ENCODE measurements at places on chromosomes 4 and X.
A peak's percentile ranks its signal among the peaks of the same experiment; 100 is the strongest.

DNA sequence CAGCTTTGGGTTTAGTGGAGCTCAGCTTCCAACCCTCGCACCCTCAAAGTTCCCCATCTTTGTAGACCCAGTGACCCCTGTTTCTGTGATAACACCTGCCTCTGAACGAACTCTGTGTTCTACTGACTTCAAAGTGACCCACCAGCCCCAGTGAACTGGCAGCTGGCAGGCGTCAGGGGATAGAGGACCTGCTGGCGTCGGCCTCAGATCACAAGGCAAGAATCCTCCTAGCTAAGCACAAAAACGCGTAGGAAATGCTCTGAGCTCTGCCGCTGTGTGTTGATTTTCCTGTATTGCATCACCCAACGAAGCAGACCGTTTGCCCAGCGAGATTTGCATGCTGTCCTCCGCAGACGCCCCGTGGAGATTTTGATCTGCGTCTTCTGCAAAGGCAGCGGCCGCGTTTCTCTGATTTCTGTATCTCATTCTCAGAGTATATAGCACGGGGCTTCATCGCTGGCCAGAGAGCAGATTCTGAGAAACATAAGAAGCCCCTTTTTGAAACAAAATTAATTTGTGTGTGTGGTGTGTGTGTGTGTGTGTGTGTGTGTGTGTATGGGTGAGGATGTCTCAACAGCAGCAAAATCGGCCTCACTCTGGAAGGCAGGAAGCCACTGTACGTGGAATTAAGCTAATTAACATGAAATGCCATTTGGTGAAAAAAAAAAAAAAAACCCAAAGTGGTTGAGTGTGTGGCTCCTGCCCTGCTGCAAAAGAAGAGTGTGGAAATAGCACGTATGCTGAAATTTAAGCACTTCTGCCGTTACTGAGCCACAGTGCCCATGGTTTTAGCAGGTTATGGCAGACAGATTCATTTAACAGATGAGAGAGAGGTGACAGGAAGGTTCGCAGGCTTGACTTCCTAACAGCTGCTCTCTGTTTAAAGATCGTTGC, 29.2 kb upstream of the ASMTL start:
- DNase-seq = peak; percentile 90

DNA sequence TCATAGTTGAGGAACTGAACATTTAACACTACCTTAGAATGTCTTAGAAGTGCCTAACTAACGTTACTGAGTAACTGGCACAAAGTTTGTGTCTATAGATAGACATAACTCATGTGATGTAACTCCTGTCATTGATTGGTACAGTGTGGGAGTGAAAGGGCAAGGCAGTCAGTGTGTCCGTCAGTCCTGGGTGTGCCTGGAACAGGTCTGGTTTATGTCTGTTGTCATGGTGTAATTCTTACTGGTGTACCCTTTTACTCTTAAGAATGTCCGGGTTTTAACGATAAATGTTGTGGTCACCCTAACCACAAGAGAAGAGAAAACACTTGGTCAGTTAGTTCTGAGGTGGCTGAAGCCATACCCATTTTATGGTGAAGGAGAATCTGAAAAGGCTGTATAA, 93.1 kb upstream of the ESX1 start:
- DNase-seq = no peak

DNA sequence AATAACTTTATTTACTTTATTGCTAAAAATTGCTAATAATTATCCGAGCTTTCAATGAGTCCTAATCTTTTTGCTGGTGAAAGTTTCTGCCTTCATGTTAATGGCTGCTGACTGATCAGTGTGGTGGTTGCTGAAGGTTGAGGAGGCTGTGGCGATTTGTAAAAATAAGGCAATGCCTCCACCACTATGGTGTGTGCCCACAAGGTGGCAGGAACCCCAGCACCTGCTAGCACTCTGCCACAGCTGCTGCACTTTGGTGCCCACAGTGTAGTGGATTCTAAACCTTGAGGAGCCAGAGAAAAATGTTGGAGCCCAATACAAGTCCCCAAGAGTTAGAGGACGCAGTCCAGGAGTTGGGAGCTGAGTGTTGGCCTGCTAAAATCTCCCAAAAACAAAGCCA, 1237.1 kb downstream of the PCDH19 start:
- no peak for DNase-seq

GRCh38 chrX:421646-422391, 35.1 kb upstream of the PPP2R3B start:
- no peak for DNase-seq

DNA sequence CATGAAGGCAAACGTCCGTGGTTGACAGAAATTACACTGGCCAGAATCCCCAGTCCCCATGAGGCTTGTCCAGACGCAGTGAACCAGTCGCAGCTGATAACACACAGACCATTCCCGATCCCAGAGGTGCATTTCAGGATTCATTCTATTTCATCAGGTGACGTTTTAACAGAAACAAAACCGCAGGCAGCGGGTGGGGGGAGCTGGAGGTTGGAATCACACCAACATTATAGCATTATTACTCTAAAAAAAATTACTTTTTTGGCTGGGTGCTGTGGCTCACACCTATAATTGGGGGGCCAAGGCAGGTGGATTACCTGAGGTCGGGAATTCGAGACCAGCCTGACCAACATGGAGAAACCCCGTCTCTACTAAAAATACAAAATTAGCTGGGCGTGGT, 25.2 kb downstream of the NOP14 start:
- DNase-seq = no peak

DNA sequence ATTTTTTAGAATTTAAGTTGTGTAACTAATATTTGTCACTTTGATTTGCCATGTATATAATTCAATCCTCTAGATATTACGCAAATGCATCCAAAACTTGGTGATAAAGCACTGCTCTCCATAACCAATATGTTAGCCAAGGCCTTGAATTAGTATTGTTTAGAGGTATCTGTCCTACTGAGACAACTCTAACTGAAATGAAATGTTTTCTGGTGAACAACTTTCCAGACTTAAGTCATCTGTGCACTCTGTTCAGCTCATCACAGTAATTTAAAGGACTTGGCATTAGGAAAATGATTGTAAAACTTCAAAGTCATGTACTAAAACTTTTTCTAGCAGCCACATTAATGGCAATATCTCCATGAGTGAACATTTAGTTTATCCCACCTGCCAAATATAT, 73.1 kb downstream of the HPGD start:
- no peak for DNase-seq

GRCh38 chr4:136113921-136114320, 1418.4 kb downstream of the PCDH18 start:
- no peak for DNase-seq

DNA sequence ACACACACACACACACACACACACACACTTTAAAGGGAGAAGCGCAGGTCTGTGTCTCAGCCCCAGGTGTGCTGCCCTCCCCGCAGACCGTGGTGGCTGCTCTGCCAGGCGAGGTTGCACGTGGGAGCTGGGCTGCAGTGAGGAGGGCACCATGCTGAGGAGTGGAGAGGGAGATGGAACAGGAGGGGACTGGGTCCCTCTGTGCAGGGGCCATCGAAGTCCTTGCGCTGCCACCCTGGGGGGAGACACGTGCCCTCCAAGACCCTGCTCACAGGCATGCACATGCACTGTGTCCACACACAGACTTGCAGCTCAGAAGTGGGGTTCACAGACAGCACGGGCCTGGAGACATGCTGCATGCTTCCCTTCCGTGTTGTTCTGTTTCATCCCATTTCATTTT, 65.5 kb upstream of the HGFAC start:
- DNase-seq = no peak

- no peak for DNase-seq
Measured at GRCh38 chrX:68588602-68589371, 58.7 kb upstream of the STARD8 start.

DNA sequence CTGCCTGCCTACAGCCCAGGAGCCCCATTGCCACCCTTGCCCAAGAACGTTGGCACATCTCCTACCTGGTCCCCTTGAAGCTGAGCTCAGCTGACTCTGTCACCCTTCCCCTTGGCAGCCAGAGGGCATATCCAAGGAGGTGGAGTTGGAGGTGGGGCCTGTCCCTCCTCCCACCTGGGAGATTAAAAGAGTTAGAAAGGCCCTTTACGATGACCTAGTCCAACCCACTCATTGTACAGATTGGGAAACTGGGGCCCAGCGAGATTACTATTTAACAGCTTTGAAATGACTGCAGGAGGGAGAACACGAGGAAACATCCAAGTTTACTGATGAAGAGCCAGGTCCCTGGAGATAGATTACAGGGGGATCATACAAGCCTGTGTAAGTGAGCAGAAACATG, at the start of gene P2RY4:
P2RY4 (minus strand) TSS at position 101 of the 400 bp plus-strand sequence. CDS start 580 bp downstream, outside the sequence.
- no peak for DNase-seq

DNA sequence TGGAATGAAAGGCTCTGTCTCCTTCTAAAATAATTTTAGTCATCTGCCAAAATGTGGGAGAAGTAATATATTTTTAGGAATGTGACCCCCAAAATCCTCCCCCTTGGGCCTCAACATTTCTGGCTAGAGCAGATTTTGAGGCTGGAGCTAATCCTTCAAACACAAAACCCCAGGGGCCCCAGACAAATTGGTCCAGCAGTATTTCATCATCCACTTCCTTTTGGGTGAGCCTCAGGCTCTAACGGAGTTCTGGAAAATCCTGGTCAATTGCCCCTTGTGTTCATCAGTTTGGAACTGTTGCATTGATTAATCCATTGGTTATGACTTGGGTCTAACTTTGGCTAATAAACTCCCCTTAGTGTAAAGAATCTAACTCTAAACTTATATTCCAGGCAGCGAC, 67.4 kb upstream of the PCDH19 start:
- no peak for DNase-seq

GRCh38 chr4:126583509-126583908, 1049.2 kb upstream of the INTU start:
- no peak for DNase-seq

GRCh38 chr4:58734030-58734674, 1624.0 kb upstream of the IGFBP7 start:
- no peak for DNase-seq

DNA sequence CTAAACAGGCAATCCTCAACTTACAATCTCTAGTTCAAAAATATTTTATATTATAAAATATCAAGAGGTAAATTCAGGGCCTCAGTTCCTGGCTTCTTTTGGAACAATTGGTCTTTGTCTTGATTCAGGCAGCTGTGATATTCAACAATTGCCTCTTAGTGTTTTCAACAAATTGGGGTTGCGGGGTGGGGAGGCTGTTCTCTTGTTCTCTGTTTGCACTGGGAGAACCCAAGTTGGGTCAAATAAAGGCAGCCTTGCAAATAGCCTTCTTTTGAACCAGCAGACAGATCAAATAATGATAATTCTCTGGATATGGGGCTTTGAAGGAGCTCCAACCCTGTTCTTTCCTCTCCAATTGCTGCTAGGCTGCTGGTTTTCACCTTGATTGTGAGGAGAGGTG, 142.5 kb downstream of the COL4A5 start:
- DNase-seq = no peak

GRCh38 chr4:7344636-7345155, 90.0 kb downstream of the PSAPL1 start:
- no peak for DNase-seq

DNA sequence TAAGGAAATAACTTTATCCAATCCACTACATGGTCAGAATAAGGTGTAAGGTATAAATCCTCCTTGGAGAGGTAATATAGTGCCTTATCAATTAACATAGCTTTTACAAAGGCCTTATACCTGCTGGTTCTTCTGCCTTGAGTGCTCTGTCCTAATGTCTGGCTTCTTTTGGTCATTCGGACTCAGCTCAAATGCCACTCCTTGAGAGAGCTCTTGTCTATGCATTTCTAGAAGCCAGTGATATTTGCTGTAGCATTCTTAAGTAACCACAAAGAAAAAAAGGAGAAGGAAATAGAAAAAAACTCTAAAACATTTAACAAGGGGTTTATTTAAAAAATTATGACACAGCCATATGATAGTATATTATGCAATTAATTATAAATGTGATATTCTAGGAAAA, 444.8 kb upstream of the SLIT2 start:
- no peak for DNase-seq

GRCh38 chr4:77007358-77008230, 58.0 kb downstream of the SEPTIN11 start:
- no peak for DNase-seq

- DNase-seq = no peak
Measured at GRCh38 chrX:79412972-79413371, 45.8 kb upstream of the ITM2A start.

DNA sequence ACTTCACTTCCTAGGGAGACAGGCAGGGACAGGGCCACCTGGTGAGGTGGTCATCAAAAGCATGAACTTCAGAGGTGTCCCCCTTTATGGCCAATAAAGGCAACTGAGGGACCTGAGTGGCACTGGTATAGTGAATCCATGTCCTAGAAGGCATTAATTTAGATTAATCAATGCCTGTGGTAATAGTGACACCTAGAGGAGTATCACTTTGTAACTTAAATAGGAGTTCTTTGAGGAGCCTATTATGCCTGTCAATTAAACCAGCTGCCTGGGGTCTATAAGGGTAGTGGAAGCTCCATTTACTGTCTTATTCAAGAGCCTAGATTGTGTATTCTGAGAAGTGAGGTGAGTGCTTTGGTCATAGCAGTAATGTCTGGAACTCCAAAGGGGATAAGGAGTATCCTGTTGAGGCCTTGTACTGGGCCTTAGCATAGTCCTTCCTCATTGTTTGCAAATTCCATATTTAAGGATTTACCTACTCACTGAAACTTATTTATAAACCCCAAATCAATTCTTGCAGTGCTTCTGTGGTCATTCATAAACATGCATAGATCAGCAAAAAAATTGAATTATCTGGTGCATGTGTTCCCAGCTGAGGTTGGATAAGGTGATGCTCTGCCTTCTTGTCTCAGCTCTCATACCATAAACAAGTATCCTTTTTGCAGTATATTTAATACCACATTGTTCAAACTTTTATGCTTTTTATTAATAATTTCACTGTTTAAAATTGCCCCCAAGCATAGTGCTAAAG, 213.8 kb upstream of the RADX start:
- no peak for DNase-seq

GRCh38 chr4:109472343-109472761, 38.7 kb downstream of the SEC24B start:
- DNase-seq = no peak

DNA sequence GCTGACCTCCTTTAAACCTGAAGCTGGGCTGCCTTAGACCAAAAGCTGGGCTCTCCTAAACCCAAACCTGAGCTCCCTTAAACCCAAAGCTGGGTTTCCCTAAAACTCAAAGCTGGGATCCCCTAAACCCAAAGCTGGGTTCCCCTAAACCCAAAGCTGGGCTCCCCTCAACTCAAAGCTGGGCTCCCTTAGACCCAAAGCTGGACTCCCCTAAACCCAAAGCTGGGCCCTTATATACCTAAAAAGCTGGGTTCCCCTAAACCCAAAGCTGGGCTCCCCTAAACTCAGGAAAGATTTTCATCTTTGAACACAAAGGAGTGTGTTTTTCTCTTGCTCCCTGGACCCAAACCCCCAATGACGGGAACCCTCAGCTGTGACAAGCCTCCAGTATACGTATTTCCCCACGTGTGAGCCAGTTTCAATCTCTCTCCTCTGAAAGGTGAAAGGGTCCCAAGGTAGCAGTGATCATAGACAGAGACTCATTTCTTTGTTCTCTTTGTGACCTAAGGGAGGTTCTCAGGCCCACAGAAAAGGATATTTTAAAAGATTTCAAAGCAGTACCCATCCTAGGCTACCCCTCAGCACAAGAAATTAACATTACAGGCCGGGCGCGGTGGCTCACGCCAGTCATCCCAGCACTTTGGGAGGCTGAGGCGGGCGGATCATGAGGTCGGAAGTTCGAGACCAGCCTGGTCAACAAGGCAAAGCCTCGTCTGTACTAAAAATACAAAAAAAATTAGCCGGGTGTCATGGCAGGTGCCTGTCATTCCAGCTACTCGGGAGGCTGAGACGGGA, 31.3 kb upstream of the ASMTL start:
- DNase-seq = peak; percentile 88
